T-cell (primary cell): ENCODE measurements at places on chromosomes 7 and 10.

DNA sequence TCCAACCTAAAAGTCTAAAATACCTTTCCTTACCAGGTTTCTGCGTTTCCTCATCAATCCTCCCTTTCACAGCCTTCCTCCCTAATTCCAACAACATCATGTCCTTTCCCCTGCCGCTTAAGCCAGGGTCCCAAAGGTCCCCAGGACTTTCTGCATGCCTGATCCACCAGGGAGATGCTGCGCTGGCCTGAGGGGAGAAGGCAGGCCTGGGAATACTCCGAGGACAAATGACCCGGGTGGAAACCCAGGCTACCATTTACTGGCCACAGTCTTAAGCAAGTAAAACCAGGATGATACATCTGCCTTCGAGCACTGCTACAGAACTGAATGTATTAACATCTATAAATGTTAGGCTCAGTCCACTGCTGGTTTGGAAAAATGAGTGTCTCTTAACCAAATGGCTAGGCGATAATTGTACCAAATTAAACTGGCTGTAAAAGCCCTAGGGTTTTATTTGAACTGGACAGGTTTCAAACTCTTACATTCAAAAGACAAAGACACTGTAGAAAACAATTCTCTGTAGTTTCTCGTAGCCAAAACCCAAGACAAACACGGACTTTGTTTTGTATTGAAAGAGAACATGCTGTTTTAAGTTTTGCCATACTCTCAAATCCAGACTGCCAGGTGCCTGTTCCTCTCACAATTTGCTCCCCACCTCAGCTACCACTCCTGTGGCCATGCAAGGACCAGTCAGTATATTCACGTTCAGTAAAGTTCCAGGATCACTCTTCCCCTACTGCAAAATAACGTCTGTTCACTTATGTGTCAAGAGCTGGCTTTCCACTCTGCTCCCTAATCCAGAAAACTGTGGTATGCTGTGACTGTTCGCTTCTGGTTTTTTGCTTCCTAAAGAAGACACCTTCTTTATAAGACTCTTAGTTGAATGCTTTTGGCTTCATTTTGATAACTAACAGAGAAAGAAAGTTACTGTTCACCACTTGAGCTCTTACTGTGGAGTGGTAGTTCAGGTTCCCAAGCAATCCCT, 145.7 kb downstream of the RNF216 start:
- no peak for DNase-seq

DNA sequence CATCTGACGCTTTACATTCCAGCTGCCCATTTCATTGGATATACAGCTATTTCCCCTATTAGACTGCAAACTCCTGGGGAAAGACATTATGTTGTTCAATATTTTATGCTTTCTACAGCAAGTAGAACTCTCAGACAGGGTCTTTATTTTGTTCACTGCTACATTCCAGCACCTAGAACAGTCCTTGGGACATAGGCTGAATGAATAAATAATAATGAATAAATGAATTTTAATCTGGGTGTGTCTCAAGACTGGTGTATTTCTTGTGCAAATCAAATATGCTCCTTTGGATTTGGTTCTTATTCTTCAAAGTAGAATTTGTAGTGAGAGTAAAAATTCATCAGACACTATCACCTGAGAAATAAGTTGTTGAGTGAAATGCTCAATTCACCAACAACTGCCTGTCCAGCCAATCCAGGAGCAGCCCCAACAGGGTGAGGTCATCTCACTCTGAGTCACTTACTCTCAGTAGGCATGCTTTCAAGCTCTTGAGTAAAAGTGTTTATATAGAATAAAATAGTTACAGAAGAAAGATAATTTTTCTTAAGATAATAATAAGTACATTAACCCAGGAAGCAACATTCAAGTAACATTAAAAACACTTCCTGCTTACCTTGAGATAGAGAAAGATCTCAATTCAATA, 287.5 kb upstream of the NPVF start:
- no peak for DNase-seq

GRCh38 chr10:28008054-28008453, 9.2 kb upstream of the ODAD2 start:
- no peak for DNase-seq

GRCh38 chr10:623477-624311, 65.8 kb downstream of the DIP2C start:
- no peak for DNase-seq

DNA sequence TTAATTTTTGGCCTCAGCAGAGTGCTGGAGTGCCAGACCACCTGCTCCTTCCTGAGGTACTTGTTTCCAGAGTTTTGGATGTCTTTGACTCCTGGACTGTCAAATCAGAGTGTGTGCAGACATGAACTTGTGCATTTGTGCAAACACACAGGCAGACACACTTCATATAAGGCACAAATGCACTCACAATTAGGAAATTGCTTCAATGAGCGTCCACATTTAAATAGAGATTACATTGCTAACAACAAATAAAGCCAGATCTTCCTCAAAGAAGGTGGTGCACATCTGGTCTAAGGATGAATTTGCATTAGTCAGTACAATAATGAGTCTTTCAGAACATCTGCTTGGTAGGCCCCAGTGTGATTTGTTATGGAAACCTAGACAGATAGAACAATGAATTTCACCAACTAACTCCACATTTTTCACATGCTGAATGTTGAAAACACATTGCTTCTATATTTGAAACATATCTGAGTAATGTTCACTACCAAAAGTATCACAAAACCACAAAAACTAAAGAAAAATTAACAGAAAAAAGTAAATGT, 266.7 kb upstream of the INHBA start:
- no peak for DNase-seq

- no peak for DNase-seq
These were observed 20.7 kb downstream of the POLL start for GRCh38 chr10:101567165-101568006.

DNA sequence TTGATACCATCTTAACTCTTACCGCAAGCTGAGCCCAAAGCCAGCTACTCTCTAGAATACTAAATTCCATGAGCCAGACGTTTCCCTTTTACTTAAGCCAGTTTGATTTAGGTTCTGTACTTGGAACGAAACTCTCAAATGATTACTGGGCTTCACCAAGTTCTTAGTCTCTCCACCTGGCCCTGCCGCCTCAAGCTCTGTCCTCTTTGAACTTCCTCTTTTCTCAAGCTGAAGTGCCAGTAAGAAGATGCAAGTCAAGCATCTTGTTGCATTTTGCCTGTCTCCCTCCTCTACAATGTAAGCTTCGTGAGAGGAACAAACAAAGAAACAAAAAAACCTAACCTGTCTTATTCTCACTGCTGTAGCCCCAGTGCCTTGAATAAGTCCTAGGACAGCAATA, 358.2 kb upstream of the NPVF start:
- no peak for DNase-seq

DNA sequence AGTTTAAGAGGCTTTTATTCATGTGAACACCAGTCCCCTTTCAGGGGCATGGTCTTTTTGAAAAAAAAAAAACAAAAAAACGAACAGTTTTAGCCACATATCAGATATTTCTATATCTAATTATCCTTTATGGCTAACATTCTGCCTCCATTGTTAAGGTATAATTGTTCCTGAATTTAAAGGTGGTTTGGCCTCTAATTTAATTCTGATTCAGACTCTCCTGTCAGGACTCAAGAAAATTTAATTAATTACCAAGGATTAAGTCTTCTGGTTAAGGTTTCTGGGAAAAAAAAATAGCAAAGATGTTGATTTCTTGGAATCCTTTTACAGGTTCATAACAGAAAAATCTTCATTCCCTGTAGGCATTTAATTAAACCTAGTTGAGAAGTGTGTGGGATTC, 27.4 kb downstream of the COL1A2 start:
- no peak for DNase-seq

- DNase-seq, result no peak
These were observed 13.3 kb downstream of the ZNF862 start for GRCh38 chr7:149851449-149851848.

DNA sequence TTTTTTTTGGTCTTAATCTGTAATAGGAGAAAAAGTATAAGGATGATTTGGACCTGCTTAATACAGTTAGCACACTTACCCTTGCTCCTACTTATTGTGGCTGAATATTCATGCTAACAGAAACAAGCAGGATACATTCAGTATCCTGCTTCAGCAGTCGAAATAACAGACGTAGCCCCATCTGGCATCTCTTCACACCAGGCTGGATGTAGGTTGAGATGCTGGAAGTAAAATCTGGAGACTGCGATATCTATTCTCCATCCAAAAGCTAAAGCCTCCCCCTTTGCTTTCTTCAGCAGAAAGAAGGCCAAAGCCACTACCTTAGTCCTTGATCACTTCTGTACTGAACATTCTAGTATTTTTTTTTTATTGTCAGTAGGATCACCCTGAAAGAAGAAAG, 537.4 kb downstream of the AUTS2 start:
- no peak for DNase-seq

DNA sequence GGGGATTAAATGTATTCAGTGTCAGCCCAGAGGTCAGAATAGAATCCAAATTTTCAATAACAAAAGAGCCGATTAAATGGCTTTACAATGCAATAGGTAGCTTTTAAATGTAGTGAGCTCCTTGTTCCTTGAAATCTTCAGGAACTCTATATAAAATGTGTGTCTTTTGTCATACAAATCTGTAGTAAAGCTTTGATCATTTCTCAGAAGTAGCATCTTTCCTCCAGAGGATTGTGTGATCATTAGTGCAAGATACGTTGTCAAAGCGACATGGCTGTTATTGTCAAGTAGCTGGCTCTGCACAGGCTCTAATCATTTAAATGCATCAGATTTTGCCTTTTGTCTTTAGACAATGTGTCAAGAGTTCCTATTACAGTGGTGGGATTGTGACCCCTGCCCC, 116.1 kb upstream of the NAMPT start:
- no peak for DNase-seq

DNA sequence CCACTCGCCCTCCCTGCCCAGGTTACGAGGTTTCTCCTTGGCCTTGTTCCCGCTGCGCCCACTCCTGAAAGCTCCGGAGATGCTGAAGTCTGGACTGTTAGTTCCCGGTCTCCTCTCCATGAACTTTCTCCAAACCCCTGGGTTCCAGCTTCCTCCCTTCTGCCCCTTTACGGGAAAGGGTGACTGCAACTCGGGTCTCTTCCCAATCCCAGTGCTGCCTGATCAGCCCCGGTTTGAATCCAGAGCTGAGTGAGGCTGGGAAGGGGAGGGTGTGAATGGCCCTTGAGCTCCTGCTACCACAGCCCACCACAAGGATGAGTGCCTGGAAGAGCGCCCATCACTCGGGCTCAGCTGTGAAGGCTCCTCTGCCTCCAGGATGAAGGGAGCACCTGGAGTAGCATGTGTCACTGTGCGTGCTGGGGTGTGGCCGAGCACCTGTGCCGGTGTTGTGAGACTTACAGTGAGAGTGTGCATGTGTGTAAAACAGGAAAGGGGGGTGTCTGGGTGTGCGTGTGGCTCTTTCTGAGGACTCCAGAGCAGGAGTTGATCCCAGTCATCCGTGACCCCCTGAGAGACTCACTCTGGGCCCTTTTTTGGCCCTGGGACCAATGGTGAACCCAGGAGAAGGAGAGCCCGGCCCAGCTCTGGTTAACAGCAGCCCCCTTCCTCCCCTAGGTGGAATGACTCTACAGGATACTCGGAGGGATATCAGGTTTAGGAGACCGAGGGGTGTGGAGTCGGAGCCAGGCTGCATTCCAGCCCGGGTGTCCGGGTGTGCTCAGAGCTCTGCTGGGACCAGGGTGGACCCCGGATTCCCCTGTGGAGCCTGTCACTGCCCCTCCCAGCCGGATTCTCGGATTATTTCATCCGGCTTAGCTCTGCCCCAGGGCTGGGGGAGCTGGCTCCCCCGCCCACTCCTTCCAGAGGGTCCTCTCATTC, 1.1 kb upstream of the ZNF467 start:
- no peak for DNase-seq

GRCh38 chr10:78406648-78407008, 373.0 kb downstream of the RPS24 start:
- no peak for DNase-seq

DNA sequence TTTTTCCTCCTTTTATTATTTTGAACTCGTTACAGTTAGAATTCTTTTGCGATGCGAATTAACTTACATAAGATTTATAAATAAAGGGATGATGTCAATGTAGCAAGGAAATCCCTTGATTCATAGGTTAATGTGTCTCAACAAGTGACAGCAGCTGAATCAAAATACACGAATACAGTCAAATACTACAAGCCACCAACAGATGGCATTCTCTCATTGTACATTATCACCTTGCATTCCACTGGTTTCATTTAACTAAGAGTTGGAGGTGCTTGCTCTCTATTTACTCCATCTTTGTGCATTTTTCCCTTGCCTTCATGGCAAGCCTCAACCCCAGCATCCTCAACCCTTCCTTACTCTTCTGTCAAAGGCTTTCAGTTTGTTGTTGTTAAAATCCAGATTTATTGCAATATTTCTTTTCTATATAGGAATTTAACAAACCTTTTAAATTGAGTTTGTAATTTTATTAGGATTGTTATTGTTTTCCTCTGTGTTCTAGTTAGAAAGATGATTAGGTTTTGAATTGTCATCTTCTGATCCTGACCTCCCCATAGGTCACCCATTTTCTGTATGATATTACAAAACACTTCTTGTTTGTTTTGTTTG, 78.3 kb downstream of the SLC25A40 start:
- no peak for DNase-seq

DNA sequence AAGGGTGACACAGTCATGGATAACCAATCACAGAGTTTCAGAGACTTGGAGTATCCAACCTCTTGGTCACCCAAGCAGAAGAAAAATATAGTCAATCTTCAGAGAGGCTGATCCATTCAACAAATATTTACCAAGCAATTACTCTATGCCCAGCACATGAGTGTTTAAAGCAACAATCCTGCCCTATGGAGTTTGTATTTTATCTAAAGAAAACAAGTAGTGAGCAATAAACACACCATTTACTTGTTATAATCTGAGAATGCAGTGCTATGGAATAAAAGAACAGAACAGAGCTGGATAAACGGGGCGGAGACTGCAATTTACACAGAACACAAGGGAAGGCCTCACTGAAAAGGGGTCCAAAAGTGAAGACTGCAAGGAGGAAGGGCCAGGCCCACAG, 63.8 kb downstream of the GRB10 start:
- no peak for DNase-seq

- DNase-seq, result no peak
These were observed 551.2 kb upstream of the ANKRD30A start for GRCh38 chr10:36574207-36574606.
